NCI-H1694 treated with DMSO at 0.1 percent for 48 hours (cell line): ENCODE measurements at places on chromosomes 6 and 20.

- no peak for DNase-seq
Observed at GRCh38 chr20:18093388-18093787, 35.7 kb upstream of the OVOL2 start.

DNA sequence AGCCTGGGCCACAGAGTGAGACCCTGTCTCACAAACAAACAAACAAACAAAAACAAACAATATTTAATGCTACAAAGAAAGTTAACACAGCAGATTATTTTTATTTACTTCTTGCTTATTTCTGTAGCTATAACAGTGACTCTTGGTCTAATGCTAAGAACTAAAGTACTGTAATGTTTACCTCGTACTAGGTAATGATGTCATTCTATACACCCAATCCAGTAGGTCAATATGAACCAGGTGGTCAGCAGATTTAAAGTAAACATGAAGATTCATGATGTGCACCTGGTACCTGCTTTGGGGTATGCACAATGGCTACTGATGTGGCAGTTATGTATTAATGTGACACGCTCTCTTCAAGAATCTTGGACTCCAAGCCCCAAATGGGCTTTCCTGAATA is 36.6 kb upstream of the CARMIL1 start:
- no peak for DNase-seq

DNA sequence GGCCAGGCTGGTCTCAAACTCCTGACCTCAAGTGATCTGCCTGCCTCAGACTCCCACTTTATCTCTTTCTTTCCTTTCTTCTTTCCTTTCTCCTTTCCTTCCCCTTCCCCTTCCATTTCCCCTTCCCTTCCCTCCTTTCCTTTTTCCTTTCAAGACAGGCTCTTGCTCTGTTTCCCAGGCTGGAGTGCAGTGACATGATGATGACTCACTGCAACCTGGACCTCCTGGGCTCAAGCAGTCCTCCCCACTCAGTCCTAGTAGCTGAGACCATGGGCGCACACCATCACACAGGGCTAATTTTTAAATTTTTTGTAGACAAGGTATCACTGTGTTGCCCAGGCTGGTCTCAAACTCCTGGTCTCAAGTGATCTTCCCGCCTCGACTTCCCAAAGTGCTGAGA is 377.6 kb upstream of the ZFP64 start:
- DNase-seq, result no peak

- DNase-seq, result no peak
Observed at GRCh38 chr6:164832410-164832809, 477.0 kb downstream of the C6orf118 start.

GRCh38 chr20:52532674-52533073 is 341.1 kb upstream of the ZFP64 start:
- no peak for DNase-seq

GRCh38 chr6:88914895-88915598 is 48.4 kb downstream of the RNGTT start:
- no peak for DNase-seq
